Fibroblast of skin of left quadriceps (primary cell): ENCODE measurements at places on chromosomes 16 and 17.

DNA sequence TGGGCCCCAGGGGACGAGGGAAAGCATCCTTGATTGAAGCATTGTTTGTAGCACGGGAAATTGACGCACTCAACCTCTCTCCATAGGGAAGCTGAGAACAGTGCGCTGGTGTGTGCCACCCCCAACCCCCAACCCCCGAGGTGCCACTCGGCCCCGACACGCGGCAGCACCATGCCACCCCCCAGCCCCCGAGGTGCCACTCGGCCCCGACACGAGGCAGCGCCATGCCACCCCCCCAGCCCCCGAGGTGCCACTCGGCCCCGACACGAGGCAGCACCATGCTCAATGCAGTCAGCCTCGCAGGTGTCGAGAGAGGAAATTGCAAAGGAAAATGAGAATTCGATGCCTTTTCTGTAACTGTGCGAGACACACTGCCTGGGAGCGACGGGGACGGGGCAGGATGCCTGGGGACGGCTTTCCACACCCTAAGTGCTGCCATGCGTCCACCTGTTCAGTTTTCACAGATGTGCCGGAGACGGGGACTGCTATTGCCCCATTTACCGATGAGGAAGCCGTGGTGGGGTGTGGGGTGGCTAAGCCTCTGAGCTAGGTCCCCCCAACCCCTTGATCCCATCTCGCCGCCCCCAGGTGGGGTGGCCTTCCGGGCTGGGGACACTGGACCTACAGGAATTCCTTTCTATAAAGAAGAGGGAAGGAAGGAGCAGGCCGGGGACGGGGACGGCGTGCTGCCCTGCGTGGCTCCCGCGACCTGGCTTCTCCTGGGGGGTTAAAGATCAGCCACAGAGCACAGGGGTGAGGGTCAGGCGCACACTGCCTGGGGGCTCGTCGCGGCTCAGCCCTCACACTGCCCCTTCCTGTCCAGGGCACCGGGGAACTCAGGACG is 9.8 kb downstream of the CBFA2T3 start:
- no peak for DNase-seq

DNA sequence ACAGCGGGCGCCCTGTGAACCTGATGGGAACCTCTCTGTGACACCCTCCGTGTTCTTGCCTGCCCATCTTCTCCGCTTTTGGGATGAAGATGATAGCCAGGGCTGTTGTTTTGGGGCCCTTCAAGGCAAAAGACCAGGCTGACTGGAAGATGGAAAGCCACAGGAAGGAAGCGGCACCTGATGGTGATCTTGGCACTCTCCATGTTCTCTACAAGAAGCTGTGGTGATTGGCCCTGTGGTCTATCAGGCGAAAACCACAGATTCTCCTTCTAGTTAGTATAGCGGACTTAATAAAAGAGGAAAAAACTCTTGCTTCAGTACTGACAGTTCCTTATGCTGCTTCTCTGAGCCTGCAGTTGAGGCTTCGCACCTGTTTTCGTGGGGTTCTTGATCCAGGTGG is 10.5 kb downstream of the CDK5RAP3 start:
- DNase-seq: no peak

- no peak for DNase-seq
Observed at GRCh38 chr16:4790261-4790660, 2.1 kb upstream of the SEPTIN12 start.

- no peak for DNase-seq
Observed at GRCh38 chr16:30700971-30701370, 2.0 kb downstream of the SRCAP start.

DNA sequence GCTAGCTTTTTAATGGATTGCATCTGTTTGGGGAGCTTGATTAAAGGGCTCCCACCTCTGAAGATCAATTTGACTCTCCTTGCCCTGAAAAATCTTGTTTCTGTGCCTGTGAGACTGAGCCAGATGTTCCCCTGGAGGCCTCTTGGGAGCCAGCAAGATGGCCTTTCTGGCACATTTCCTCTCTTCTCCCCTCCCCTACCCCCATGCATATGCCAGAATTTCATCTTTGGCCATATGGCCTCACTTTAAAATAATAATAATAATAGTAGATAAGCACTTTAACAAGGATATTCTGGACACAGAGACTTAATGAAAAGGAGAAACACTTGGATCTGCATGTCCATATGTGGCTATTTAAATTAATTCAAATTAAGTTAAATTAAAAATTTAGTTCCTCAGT is 144.1 kb upstream of the CES5A start:
- no peak for DNase-seq

- no peak for DNase-seq
Observed at GRCh38 chr16:89476811-89477261, 13.5 kb downstream of the ANKRD11 start.

DNA sequence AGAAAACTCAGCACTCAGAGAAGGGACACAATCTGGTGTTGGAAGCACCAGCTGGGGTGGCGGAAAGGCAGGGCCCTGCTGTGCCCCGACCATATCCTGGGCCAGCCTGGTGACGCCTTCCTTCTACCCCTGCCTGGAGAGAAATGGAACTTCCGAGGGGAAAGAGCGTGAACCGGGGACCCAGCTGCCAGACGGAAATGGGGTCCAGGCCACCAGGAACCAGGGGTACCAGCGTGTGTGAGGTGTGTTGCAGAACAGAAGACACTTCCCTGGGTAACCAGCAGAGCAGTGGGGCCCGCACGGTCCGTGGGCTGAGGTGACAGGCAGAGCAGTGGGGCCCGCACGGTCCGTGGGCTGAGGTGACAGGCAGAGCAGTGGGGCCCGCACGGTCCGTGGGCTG is 6.8 kb downstream of the RAB40B start:
- no peak for DNase-seq

GRCh38 chr17:1398931-1399678 is 917 bp downstream of the YWHAE start:
- DNase-seq: no peak

DNA sequence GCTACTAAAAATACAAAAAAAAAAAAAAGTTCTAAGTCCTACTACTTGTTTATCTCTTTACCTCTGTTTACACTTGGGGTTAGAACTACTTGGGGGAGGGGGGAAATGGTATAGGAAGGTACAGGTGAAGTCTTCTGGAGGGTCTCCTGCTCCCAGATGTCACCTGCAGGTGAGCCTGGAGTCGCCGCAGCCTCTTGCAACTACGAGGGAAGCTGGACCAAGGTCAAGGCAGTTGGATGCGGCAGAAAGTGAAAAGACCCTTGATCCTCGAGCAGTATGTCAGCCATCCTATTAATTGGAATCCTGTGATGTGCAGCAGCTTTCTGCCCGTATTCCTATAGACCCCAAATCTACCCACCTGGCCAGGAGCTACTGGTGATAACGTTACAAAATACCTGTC is 33.0 kb downstream of the HAPSTR1 start:
- DNase-seq: no peak

- DNase-seq: no peak
Observed at GRCh38 chr16:31128711-31129567, 6.6 kb downstream of the PRSS8 start.

GRCh38 chr16:65515193-65515592 is 393.3 kb upstream of the CDH11 start:
- no peak for DNase-seq

- no peak for DNase-seq
Observed at GRCh38 chr16:48121276-48121675, 34.5 kb downstream of the ABCC12 start.

GRCh38 chr16:81917375-81917774 is 93.9 kb downstream of the SDR42E1 start:
- no peak for DNase-seq

GRCh38 chr16:9090101-9090959 is 1.1 kb upstream of the HAPSTR1 start:
- DNase-seq: no peak

GRCh38 chr16:1097800-1098199 is 1.8 kb upstream of the C1QTNF8 start:
- DNase-seq: no peak

DNA sequence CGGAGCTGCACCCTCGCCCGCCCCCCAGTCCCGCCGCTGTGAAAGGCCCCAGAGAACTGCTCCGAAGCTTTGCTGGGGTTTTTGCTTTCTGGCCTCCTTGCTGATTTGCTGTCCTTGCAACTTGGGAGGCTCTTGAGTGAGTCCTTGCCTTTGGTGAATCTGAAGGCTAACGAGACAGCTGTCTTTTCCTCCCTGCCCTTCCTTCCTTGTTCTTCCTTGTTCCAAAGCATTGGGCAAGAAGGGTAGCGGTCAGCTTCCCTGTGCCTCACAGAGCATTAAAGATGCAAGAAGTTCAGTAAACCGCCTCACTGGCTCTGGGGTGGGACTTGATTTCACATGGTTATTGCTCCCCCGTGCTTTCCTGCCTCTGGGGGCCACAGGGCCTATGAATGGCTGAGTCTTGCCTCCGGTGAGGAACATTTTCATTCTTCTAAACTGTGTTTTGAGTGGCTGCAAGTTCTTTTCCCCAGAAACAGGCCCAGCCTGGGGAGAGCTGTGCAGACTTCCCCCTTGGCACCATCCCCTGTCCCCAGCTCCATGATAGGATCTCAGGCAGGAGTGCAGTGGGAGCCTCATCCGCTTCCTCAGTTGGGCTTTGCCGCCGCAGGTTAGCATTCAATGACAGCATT is 1.4 kb downstream of the YPEL2 start:
- DNase-seq: no peak

- DNase-seq: no peak
Observed at GRCh38 chr17:63419949-63420867, 25.9 kb downstream of the CYB561 start.

GRCh38 chr16:85974428-85975375 is 75.7 kb downstream of the IRF8 start:
- no peak for DNase-seq

GRCh38 chr17:46898860-46899259 is 24.1 kb upstream of the GOSR2 start:
- no peak for DNase-seq

DNA sequence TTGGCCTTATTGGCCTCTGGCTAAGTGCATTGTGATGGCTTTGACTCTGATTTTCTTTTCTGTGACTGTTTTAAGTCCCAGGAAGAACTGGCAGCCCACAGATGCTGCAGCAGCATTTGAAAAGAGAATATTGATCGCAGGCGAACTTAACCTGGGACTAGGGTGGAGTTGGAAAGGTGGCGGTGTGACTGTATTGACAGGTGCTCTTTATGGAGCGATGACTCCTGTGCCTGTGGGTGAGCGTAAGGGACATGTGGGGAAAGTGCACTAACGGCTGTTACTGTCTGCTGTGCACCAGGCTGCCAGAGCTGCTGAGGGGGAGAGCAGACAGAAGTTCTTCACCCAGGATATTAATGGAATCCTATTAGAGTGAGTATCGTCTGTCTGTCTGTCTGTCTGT is 21.3 kb downstream of the UBN1 start:
- DNase-seq: no peak

DNA sequence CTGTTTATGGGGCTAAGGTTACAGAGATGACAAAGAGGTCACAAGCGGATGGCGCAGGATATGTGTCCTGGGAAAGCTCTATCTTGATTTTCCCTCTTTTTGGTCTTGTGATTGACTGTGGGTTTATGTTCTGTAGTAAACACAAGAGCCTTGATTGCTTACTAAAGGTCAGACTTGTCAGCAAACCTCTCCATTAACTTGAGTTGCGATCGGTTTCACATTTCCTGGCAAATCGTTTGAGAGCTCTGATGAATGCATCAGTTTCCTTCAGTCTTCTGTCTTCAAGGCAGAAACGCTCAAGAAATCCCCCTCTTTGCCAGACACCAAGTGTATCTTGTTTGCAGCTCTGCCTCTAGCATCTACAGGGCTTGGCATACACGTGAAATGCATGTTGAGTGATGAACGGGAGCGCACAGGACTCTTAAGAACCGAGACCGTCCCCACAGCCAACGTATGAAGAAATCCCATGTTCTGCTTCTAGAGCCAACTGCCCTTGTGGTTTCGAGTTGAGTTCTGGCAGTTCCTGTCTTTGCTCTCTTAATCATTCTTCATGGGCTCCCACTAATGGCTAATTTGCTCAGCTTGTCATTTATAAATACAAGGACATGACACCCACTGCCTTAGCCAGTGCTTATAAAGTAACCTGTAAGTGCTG is 143.3 kb downstream of the PITPNC1 start:
- peak; percentile 53 for DNase-seq

- no peak for DNase-seq
Observed at GRCh38 chr16:57092786-57093411, 516 bp downstream of the CPNE2 start.

- DNase-seq: peak; percentile 48
Observed at GRCh38 chr17:74671031-74671771, 41.5 kb downstream of the CD300LF start.

GRCh38 chr17:17545984-17546383 is 45.5 kb downstream of the PEMT start:
- no peak for DNase-seq

DNA sequence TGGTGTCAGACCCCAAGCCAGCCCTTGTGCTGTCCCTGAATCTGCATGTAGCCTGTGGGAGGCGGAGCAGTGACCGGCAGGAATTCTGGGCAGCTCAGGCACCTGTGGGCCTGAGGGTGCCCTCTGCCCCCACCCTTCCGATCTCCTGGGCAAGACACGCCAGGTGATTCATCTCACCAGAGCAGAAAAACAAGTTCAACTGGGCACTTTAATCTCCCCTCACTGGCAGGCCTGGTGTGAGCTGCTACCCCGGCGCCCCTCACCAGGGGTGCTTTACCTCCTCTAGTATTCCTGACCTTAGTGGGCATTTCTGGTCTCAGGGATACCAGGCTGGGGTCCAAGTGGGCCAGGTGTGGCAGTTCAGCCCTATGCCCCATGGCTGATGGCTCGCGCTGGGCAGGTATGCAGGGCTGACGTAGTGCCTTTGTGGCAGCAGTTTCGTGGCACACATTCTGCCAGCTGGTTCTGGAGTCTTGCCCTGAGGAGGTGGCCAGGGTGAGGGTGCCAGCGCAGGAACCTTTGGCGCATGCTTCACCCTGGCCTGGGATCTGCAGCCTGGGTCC is 6.0 kb downstream of the ERBB2 start:
- no peak for DNase-seq

GRCh38 chr17:62653826-62654761 is 26.6 kb downstream of the MRC2 start:
- no peak for DNase-seq

DNA sequence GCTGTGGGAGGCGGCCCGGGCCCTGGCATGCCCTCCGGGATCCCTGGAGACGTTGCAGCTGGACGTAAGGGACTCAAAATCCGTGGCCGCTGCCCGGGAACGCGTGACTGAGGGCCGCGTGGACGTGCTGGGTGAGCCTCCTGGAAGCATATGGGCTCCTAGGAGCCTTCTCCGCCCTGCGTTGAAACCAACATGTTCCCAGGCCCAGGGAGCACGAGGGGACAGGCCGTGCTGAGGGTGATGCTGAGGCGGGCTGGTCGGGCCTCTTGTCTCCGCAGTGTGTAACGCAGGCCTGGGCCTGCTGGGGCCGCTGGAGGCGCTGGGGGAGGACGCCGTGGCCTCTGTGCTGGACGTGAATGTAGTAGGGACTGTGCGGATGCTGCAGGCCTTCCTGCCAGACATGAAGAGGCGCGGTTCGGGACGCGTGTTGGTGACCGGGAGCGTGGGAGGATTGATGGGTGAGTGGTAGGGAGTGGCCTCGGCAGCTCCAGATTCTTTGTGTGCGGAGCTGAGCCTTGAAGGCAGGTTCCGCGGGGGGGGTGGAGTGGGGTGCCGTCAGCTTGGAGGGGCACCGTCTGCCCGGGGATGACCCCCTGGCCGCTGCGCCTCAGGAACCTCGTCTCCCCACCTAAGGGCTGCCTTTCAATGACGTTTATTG is 567 bp downstream of the HSD17B1 start:
- no peak for DNase-seq

GRCh38 chr17:44548376-44549230 is 8.7 kb upstream of the FZD2 start:
- no peak for DNase-seq
